ENCODE measurements at places on chromosomes 16 and 17.

- no peak for DNase-seq
Observed at GRCh38 chr17:79632432-79632735, 21.5 kb upstream of the RBFOX3 start.

DNA sequence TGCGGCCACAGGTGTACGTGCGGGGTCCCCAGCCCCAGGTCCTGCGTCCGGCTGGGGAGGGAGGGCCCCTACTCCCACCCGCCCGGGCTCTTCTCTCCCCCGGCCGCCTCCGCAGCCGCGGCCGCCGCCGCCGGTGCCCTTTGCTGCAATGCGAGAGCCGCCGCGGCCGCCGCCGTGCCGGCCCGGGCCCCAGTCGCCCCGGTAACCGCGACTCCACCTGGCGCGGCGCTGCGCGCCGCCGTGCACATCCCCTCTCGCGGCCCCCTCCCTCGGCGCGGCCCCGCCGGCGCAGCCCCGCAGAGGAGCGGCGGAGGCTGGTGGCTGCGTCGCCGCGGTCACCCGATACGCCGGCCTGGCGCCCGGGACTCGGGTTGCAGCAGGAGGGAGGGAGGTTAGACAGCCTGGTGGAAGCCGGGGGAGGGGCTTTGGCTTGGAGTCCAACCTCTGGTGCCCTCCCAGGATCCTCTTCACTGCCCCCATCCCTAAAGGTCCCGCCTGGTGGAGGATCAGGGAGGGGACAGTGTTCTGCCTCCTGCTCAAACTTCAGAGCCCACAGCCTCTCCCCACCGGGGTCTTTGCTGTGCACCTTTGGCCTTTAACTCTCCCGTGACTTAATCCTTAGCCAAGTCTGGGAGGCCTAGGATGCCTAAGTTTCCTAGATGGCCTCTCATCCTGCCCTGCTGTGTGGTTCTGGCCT lies 32.9 kb downstream of the SRCIN1 start:
- no peak for DNase-seq

DNA sequence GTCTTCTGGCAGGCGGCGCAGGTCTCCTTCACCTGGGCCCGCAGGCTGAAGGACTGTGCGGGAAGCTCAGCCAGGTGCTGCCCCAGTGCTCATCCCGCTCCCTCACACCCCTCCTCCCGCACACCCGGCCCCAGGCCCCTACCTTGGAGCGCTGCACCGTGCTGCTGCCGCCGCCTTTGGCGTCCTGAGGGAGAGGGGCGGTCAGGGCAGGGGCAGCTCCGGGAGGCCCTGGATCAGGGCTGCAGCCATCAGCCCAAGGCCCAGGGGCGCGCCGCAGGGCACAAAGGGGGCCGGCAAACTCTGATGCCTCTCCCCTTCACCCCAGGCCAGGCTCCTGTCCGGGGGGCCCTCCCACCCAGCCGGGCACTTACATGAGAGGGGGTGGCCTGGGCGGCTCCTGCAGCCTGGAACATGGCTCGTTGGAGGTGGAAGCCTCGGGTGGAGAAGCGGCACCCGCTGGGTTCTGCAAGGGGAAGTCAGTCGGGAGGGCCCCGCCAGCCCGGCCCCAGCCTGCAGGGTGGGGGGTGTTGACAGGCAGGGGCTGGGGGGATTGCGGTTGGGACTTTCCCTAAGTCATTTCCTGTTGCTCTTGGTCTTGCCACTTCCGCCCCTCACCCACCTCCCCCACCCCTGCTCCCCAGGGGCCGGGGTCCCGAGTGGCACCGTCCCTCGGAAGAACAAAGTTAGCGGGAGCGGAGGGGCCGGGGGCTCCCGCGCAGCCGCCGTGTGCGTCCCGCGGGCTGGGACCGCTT lies 863 bp downstream of the LIMD2 start:
- DNase-seq = peak; percentile 54

DNA sequence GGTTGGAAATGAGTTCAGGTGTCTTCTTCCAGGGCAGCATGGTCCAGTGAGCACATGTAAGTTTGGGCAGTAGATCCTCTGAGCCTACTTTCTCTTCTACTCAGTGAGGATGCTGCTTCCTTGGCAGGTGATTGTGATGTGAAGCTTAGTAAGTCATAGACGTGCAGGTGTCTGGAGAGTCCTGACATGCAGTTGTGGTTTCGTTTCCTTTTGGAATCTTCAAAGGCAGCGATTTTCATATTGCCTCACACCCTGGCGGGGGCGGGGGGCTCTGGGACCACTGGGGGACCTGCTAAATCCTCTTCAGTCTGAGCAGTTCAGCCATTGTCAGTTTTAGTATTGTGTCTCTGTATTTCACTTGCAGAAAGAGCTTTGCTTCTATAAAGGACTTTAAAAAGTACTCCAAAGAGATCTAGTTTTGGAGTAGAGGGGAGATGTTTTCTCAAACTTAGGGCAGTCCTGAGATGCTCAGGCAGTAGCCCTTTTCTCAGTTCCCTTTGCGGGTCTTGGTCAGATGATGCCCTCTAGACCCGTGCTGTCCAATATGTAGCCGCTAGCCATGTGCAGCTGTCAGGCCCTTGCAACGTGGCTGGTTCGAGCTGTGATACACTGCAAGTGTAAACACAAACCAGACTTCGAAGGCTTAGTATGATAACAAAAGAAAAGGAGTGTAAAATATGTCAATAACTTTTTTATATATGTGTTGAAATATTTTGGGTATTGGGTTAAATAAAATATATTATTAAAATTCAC lies 4.0 kb upstream of the CDK5R1 start:
- DNase-seq = no peak

DNA sequence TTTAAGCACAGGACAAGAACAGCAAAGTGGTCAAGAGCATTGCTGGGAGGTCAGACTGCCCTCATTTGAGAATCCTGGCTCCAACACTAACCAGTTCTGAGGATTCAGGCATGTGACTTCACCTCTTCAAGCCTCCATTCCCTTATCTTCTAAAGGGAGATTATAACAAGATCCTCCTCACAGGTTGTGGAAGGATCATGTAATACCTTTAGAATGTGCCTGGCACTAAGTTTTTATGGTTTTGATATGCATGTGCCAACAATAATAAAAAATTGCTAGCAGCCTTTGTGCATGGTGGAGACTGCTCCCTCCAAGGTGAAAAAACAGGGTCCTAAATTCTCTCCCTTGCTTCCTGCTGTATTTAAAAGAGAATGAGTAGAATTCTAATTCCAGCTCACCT lies 36.0 kb upstream of the ADAMTS18 start:
- DNase-seq = no peak

DNA sequence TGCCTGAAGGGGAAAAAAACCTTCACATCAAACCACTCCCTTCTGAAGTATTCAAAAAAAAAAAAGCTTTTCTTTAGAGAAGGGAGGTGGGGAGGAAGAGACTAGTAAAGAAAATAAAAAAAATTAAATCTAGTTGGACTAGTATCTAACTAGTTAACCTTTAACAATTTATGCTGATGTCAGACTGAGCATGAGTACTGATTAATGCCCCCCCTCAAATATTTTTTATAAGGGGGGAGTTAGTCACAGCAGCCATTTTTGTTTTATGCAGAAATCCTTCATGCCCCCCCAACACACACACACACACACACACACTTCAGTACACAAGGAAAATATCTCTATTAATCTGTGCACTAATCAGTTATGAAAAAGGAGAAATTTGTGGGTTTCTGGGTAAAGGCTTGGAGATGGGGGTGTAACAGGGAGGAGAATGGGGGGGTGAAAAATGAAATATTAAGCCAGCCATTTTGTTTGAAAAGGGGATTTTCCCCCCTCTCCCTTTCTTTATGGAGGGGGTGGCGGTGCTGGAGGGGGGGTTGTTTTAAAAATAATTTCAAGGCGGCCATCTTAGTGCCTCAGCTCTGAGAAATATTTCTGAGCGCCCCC lies 4.7 kb upstream of the CHD3 start:
- DNase-seq = peak; percentile 72

- peak; percentile 64 for DNase-seq
Observed at GRCh38 chr16:72739577-72739976, 308.4 kb downstream of the ZFHX3 start.

DNA sequence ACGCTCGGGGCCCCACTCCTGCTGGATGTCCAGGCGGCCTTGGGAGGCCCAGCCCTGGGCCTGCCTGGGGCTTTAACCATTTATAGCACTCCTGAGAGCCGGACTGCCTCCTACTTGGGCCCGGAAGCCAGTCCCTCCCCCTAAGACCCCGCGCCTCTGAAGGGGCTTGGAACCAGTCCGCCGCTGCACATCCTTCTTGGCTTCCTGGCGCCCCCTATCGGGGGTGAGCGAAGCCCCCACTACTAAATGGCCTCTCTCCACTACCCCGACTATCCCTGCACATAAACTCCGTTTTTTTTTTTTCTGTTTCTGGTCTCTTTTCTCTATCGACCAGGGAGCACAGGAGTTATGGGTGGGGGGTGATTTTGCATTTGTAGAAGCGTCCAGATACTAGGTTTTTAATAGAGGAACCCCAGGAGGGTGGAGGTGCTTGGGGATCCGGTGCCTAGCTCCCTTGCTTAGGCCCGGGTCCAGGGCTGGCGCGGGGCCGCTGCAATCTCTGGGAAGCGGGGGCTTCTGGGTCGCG lies 633 bp upstream of the NOL3 start:
- DNase-seq = peak; percentile 22

- no peak for DNase-seq
Observed at GRCh38 chr16:20660325-20660724, 37.2 kb downstream of the ACSM1 start.
